ENCODE measurements at places on chromosomes 11 and 22.

DNA sequence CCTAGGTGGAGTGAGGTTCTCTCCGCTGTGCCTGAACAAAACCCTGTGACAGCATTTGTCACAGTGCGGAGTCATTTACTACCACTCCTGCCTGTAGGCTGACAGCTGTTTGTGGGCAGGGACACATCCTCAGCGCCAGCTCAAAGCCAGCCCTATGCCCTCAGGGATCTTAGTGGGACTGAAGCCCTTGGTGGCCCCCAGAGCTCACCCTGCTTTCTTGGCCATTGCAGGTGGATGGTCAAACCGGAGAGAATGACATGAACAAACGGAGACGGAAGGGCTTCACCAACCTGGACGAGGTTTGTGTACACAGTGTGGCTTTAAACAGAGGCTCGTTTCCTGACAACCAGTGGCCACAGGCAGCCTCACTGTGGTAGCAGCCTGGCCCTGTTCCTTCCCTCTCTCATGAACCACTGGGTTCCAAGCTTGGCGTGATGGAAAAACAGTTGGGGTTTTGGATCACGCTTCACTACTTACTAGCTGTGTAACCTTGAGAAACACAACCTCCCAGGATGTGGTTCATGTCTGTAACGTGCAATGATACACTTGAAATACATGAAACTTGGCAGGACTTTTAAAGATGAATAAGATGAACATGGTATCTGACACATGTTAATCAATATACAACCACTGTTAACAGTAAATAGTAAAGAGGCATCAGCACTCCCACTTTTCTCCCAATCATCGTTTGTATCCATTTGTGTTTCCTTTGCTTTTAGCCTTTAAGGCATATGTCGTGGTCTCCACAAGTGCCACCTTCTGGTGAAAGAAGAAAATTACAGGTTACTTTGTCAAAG is 125.8 kb downstream of the MICAL2 start:
- DNase-seq, result peak; percentile 32

GRCh38 chr11:120344302-120345004 is 8.2 kb downstream of the ARHGEF12 start:
- DNase-seq, result no peak

DNA sequence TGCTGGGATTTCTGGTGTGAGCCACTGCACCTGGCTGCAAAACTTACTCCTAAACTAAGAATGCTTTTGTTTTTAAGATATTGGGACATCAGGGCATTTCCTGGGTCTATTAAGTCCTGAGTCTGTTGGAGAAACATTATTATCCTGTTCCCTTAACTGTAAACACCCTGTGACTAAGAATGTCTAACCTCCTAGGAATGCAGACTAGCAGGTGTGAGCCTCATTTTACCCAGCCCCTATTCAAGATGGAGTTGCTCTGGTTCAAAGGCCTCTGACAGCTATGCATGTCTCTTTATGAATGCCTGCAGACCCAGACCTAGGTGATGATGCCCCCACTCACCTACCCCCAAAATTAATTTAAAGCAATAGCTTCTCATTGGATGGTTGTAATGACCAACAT is 46.2 kb downstream of the DEPDC5 start:
- DNase-seq, result no peak

- no peak for DNase-seq
Observed at GRCh38 chr22:46336119-46337078, 885 bp downstream of the TRMU start.

- no peak for DNase-seq
Observed at GRCh38 chr22:39999144-39999757, 4.5 kb downstream of the FAM83F start.

GRCh38 chr11:61503135-61503770 is 5.3 kb upstream of the LRRC10B start:
- DNase-seq, result no peak

DNA sequence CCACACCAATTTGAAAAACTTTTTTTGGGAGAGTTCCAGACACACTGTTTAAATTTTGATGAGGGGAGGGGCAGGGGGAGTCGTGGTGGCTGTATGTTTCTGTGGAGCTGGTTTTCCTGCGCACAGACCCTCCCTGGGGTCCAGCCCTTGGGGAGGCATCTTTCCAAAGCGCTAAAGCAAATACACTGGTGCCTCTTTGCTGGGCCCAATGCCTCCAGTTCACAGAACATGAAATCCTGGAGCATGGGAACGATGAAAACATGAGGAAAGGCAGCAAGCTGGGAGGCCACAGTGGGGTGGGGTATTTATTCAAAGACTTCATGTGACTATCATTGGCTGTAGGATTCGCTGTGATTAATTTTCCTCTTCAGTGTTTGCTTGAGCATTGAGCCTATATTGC is 135.3 kb downstream of the CCDC34 start:
- peak; percentile 48 for DNase-seq

All from NCI-H1105 (cell line).